ENCODE measurements at places on chromosomes 13 and 19. TPM values are rescaled to one million over a fixed set of nuclear protein-coding genes. Genes with fewer than 3 reads are reported as not detected.
A peak's percentile ranks its signal among the peaks of the same experiment; 100 is the strongest.

- no peak overlapping the region for H3K27ac ChIP-seq
- DNase-seq, result no peak
- H3K27me3 ChIP-seq, result no peaks in the 10 kb centered on the region
Measured at GRCh38 chr13:80955501-80955900, 614.6 kb upstream of the SPRY2 start.

GRCh38 chr13:20019043-20019442, 60.5 kb downstream of the ZMYM2 start:
- peaks cover 48% of the 10 kb centered on the region for H3K36me3 ChIP-seq
- H3K4me3 ChIP-seq, result no peak overlapping the region
- H3K4me1 ChIP-seq, result no peaks in the 10 kb centered on the region
- no peak for DNase-seq
- H3K27me3 ChIP-seq, result no peaks in the 10 kb centered on the region

Gene NLRP11
- not detected for total RNA-seq

Gene ZNF763
- 3.2 TPM for total RNA-seq

Gene CEBPA
- total RNA-seq, result 0.22 TPM

Gene TUBB4A
- total RNA-seq, result 7.6 TPM

GRCh38 chr19:33232656-33233055, 7.0 kb upstream of the SLC7A10 start:
- no peaks in the 10 kb centered on the region for H3K4me1 ChIP-seq
- H3K27ac ChIP-seq, result no peak overlapping the region
- no peaks in the 10 kb centered on the region for H3K27me3 ChIP-seq
- no peak for DNase-seq
- H3K4me3 ChIP-seq, result no peak overlapping the region

- H3K27me3 ChIP-seq, result no peaks in the 10 kb centered on the region
- peak within 1 kb of the TSS; percentile 60 for H3K27ac ChIP-seq
- DNase-seq, result no peak
- H3K36me3 ChIP-seq, result no peaks in the 10 kb centered on the region
Measured at GRCh38 chr19:4338441-4339355, at the start of gene STAP2. STAP2 (minus strand) TSS chr19:4338827; CDS start chr19:4338753, 74 bp downstream.

DNA sequence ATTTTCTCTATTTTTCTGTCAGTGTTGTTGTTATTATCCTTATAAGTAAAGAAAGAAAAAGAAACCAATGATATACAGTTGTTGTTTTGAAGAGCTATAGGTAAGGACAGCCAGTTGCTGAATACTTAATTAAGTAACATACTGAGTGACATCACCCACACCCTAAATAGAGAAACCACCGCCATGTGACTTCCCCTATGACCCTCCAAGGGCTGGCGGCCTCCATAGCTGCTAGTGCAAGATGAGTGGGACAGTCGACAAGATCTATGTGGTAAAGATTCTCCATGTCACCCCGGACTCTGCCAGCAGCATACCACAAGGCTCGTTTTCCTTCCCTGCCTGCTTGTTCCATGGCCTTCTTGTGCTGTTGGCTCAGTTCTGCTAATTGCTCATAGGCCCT, 221.1 kb downstream of the DNAJC15 start:
- H3K4me3 ChIP-seq, result no peak overlapping the region
- no peak for DNase-seq
- no peak overlapping the region for H3K27ac ChIP-seq
- H3K4me1 ChIP-seq, result no peaks in the 10 kb centered on the region
- no peaks in the 10 kb centered on the region for H3K36me3 ChIP-seq

Gene CYP4F8
- total RNA-seq, result not detected

Gene OR7C1
- not detected for total RNA-seq

GRCh38 chr13:93361703-93362102, 135.1 kb downstream of the GPC6 start:
- H3K27ac ChIP-seq, result no peak overlapping the region
- no peaks in the 10 kb centered on the region for H3K27me3 ChIP-seq
- no peaks in the 10 kb centered on the region for H3K36me3 ChIP-seq
- H3K4me3 ChIP-seq, result no peak overlapping the region

- H3K4me1 ChIP-seq, result no peaks in the 10 kb centered on the region
- H3K27ac ChIP-seq, result no peak overlapping the region
- no peaks in the 10 kb centered on the region for H3K27me3 ChIP-seq
- DNase-seq, result no peak
Measured at GRCh38 chr13:110944121-110944967, 29.5 kb upstream of the ANKRD10 start.

GRCh38 chr19:1823539-1824251, 11.6 kb upstream of the ATP8B3 start:
- no peaks in the 10 kb centered on the region for H3K27me3 ChIP-seq
- no peak overlapping the region for H3K27ac ChIP-seq
- no peak for DNase-seq
- no peak overlapping the region for H3K4me3 ChIP-seq
- H3K36me3 ChIP-seq, result peaks cover 5% of the 10 kb centered on the region

Gene HSPB6
- not detected for total RNA-seq

Gene CELF5
- total RNA-seq, result 0.16 TPM

Gene FGF21
- total RNA-seq, result not detected

- no peak overlapping the region for H3K4me3 ChIP-seq
- H3K27ac ChIP-seq, result no peak overlapping the region
- no peaks in the 10 kb centered on the region for H3K4me1 ChIP-seq
- H3K36me3 ChIP-seq, result no peaks in the 10 kb centered on the region
Measured at GRCh38 chr19:4233282-4233853, 4.0 kb downstream of the EBI3 start.

GRCh38 chr13:22748866-22749577, 431.8 kb upstream of the SGCG start:
- H3K4me1 ChIP-seq, result no peaks in the 10 kb centered on the region
- H3K36me3 ChIP-seq, result no peaks in the 10 kb centered on the region
- H3K4me3 ChIP-seq, result no peak overlapping the region
- H3K27ac ChIP-seq, result no peak overlapping the region
- H3K27me3 ChIP-seq, result no peaks in the 10 kb centered on the region
- DNase-seq, result no peak

Gene PRSS57
- total RNA-seq, result not detected

Gene DBP
- total RNA-seq, result 33.2 TPM

DNA sequence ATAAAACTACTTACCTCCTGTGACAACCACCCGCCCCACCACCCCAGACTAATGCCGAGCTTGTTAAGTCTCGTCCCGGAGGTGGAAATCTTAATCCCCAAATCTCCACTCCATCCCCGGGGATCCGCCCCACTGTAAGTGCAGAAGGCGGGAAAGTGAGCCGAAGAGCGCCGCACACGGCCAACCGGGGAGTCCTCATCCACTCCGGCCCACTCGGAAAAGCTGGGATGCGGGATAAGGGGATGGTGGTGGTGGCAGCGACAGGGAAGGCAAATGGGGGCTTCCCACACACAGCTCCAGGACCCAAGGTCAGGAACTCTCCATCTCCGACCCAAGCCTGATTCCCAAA, 621 bp downstream of the FBL start:
- DNase-seq, result no peak
- peak overlapping the region; percentile 95 for H3K4me3 ChIP-seq

GRCh38 chr19:11201791-11202190, 4.4 kb upstream of the KANK2 start:
- H3K4me1 ChIP-seq, result peaks cover 4% of the 10 kb centered on the region
- no peaks in the 10 kb centered on the region for H3K36me3 ChIP-seq
- no peaks in the 10 kb centered on the region for H3K27me3 ChIP-seq
- H3K4me3 ChIP-seq, result no peak overlapping the region

Gene ZNF486
- total RNA-seq, result 4.8 TPM

Gene NRTN
- total RNA-seq, result not detected

DNA sequence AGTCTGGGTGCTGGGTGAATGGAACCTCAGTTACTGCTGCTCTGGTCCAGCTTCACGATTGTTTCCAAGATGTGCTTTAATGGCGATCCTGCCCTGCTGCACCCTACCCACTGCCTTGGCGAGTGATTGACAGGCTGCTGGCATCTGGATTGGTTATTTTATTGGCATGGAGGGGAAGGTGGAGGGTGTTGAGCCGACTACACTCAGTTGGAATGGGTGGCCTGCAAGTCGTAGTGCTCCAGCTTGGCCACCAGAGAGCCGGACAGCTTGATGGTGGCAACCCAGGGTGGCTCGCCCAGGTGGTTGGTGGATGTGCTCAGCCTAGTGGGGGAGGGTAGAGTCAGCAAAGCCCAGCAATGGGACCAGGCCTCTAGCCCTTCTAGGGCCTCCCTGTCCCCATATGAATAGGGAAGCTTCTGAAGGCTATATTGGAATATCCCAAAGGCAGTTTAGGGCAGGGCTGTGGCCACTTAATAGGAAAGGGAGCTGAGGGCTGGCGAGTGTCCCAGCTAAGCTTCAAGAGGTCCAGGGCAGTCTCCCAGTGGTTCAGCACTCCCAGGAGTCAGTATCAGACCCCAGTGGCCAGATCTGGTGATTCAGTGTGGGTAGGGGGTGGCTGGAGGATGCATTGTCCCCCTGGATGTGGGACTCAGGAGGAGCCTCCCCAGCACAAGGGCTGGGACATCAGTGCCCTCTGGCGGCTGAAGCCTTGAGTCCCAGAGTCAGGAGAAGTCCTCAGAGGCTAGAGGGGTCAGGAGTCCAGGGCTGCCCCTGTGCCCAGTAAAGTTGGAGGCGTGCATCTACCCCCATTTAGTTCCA, 3.4 kb downstream of the GGN start:
- no peak overlapping the region for H3K4me3 ChIP-seq
- peaks cover 23% of the 10 kb centered on the region for H3K36me3 ChIP-seq
- H3K27me3 ChIP-seq, result no peaks in the 10 kb centered on the region
- no peak overlapping the region for H3K27ac ChIP-seq
- DNase-seq, result no peak

- no peak overlapping the region for H3K4me3 ChIP-seq
- H3K4me1 ChIP-seq, result peaks cover 10% of the 10 kb centered on the region
- H3K27ac ChIP-seq, result no peak overlapping the region
Measured at GRCh38 chr13:112972867-112973576, 4.0 kb downstream of the MCF2L start.

DNA sequence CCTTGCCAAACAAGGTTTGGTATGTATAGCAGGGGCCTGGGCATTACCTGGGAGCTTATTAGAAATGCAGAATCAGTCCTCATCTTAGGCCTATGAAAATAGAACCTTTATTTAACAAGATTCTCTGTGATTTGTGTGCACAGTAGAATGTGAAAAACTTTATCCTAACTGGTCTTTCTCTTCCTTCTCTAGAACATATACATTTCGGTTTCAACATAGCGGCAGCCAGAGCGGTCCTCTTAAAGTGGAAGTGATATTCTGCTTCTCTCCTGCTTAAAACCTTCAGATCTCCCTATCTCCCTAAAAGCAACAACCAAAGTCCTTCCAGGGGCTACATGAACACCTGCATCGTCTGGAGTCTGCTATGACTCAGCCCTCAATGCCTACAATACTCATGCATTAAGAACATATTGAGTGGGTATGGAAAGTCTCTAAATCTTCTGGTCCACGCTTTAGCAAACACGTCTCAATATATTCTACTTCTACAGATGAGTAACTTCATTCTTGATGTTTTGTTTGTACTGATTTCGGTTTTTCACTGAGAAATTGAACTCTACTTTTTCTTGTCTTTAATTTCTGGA, 84.5 kb downstream of the SPRY2 start:
- no peak overlapping the region for H3K27ac ChIP-seq
- no peaks in the 10 kb centered on the region for H3K4me1 ChIP-seq
- H3K4me3 ChIP-seq, result no peak overlapping the region
- H3K36me3 ChIP-seq, result no peaks in the 10 kb centered on the region
- DNase-seq, result no peak

Gene VSTM1
- not detected for total RNA-seq

- no peaks in the 10 kb centered on the region for H3K36me3 ChIP-seq
- H3K4me3 ChIP-seq, result no peak overlapping the region
- H3K4me1 ChIP-seq, result no peaks in the 10 kb centered on the region
- no peak for DNase-seq
- no peaks in the 10 kb centered on the region for H3K27me3 ChIP-seq
- no peak overlapping the region for H3K27ac ChIP-seq
Measured at GRCh38 chr13:73324842-73325722, 266.3 kb downstream of the KLF5 start.

DNA sequence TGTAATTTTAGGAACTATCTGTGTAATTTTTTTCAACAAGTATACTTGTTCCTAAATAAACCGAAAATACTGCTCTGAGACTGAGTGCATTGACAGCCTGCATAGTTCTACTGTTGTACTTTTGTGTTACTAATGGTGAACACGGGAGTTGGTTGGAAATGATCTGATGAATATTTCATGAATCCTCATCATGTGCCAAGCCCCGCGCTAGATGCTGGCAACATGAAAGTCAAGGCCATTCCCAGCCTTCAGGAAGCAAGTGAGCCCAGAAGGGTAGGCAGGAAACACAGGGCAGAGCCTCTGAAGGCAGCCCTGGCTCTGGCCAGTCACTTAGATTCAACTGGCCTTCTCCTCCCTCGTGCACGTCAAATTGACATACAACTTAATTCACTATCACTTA, 106.1 kb downstream of the ABCC4 start:
- no peak overlapping the region for H3K4me3 ChIP-seq
- H3K27ac ChIP-seq, result no peak overlapping the region
- H3K36me3 ChIP-seq, result no peaks in the 10 kb centered on the region
- DNase-seq, result no peak
- no peaks in the 10 kb centered on the region for H3K27me3 ChIP-seq

Gene OR10H1
- total RNA-seq, result not detected

Gene FBXO17
- total RNA-seq, result not detected

GRCh38 chr19:19347401-19348110, 26.9 kb downstream of the MAU2 start:
- no peaks in the 10 kb centered on the region for H3K4me1 ChIP-seq
- no peak for DNase-seq
- no peak overlapping the region for H3K27ac ChIP-seq
- peaks cover 81% of the 10 kb centered on the region for H3K36me3 ChIP-seq
- no peak overlapping the region for H3K4me3 ChIP-seq
- no peaks in the 10 kb centered on the region for H3K27me3 ChIP-seq

DNA sequence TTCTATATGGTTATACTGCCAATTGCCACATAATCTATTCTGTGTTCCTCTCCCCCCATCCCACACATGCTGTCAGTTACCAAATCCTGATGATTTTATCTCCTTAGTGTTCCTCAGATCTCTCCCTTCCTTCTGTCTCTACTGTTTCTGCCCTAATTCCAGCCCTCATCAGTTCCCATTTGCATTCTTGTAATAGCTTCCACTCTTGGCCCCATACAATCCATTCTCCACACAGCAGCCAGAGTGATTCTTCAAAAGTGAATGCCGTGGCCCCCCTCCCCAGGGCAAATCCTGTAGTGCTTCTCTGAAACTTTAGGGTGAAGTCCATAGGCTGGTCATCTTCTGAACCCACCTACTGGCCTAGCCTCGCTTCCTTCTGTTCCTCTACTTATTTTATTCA, 114.4 kb downstream of the ZAR1L start:
- H3K36me3 ChIP-seq, result no peaks in the 10 kb centered on the region
- H3K27ac ChIP-seq, result no peak overlapping the region
- H3K4me3 ChIP-seq, result no peak overlapping the region
- no peaks in the 10 kb centered on the region for H3K4me1 ChIP-seq

GRCh38 chr13:51682686-51683085, 98.4 kb downstream of the WDFY2 start:
- no peaks in the 10 kb centered on the region for H3K4me1 ChIP-seq
- H3K27ac ChIP-seq, result no peak overlapping the region
- no peak overlapping the region for H3K4me3 ChIP-seq
- no peaks in the 10 kb centered on the region for H3K27me3 ChIP-seq
- peaks cover 7% of the 10 kb centered on the region for H3K36me3 ChIP-seq

Gene NDUFA7
- total RNA-seq, result 50.3 TPM

- H3K4me1 ChIP-seq, result no peaks in the 10 kb centered on the region
- no peaks in the 10 kb centered on the region for H3K27me3 ChIP-seq
- no peaks in the 10 kb centered on the region for H3K36me3 ChIP-seq
- H3K4me3 ChIP-seq, result no peak overlapping the region
Measured at GRCh38 chr13:23344931-23345595, 88.4 kb downstream of the SACS start.
